ENCODE measurements at places on chromosomes 2 and 18.

DNA sequence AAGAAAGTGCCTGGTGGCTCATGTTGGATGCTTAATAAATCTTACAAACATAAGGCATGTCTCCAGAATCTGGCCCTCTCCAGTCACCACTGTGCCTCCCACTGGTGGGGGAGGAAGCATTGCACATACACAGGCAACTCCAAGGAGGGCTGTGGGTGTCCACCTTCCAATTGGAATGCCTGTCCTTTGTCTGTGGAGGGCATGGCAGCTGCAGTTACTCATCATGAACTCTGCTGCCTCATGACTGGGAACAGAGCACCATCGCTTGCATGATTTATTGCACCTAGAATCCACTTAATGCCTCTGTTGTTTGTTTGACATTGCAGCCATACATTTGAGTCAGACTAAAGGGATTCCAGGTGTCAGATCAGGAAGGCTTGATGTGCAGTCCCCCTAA, 278.9 kb downstream of the PRKCE start:
- no peak for DNase-seq

- no peak for DNase-seq
Measured at GRCh38 chr2:165198181-165198580, 5.7 kb downstream of the SCN3A start.

DNA sequence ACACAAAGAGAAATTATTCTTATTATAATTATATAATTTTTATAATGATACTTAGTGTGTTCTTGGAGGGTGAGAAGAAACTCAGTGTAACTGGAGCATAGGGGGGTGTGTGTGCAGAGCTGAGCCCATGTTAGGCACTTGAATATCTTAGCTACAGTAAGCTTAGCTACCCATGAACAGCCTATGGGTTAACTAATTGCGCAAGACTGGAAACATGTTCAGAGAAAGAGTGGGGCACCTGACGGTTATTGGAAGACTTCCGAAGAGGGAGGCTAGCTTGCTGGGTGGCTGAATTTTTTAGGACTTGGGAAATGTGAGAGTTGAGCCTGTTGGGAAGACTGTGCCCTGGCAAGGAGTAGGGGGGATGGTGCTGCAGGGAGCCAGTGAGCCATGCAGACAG, 229.2 kb downstream of the SLC4A3 start:
- DNase-seq: no peak

GRCh38 chr2:99729104-99730025, 239.5 kb upstream of the REV1 start:
- DNase-seq: no peak

DNA sequence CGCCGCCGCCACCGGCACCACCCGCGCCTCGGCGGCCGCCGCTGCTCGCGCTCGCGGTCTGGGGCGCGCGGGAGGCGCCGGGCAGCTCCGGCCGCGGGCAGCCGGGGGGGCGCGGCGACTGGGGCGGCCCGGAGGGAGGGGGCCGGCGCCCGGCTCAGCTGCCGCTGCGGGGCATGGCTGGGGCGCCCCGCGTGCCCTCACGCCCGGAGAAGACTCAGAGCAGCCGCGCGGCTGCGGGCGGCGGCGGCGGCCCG, 295 bp downstream of the GAREM1 start:
- DNase-seq: no peak
